Upper lobe of right lung (tissue), 1 donor: ENCODE measurements at places on chromosomes 6 and 20.
A peak's percentile ranks its signal among the peaks of the same experiment; 100 is the strongest.

GRCh38 chr6:161254464-161255253 is 19.2 kb downstream of the AGPAT4 start:
- no peak for DNase-seq

DNA sequence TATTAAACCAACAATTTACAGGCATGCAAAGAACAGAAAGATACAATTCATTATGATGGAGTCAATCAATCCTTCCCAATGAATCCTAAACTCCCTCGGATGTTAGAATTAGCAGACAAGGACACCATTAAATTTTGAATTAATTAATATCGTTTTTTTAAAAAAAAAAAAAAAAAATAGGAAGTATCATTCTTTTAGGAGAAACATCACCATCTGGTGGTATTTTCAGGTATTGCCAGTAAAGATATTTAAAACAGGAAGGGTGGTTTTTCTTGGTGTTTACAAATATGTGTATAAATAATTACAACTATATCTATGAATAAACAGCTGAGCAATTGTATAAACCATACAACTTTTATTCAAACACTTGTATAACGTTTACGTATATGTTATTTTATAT is 564.4 kb downstream of the HAO1 start:
- no peak for DNase-seq

GRCh38 chr6:118396969-118397368 is 151.1 kb upstream of the PLN start:
- no peak for DNase-seq

DNA sequence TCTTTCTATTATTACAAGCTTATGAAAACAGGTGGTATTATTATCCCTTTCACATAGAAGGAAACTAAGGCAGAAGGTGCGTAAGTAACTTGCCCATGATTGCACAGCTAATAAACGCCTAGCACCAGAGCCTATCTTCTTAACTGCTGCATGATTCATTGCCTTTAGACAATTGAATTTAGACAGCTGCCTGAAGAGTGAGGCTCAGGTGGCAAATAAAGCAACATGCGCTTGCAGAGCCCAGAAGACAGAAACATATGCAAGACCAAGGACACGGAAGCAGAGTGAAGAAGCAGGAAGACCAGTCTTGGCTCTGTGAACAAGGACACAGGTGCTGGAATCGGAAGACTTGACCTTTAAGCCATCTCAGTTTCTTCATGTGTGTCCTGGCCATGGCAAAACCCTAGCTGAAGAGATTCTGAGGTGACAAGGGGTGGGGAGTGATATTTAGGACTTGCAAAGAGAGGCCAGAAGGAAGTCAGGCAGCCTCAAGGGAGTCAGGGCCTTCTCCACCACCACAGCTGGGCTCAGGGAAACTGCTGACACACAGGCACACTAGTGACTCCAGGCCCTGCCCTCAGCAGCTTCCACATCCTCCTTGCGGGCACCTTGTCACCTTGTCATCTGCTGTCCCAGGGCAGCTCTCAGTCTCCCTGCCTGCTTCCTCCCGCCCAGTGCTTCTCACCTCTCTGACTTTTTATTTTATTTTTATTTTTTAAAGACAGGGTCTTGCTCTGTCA is 91.7 kb upstream of the SLC22A16 start:
- DNase-seq, result no peak

DNA sequence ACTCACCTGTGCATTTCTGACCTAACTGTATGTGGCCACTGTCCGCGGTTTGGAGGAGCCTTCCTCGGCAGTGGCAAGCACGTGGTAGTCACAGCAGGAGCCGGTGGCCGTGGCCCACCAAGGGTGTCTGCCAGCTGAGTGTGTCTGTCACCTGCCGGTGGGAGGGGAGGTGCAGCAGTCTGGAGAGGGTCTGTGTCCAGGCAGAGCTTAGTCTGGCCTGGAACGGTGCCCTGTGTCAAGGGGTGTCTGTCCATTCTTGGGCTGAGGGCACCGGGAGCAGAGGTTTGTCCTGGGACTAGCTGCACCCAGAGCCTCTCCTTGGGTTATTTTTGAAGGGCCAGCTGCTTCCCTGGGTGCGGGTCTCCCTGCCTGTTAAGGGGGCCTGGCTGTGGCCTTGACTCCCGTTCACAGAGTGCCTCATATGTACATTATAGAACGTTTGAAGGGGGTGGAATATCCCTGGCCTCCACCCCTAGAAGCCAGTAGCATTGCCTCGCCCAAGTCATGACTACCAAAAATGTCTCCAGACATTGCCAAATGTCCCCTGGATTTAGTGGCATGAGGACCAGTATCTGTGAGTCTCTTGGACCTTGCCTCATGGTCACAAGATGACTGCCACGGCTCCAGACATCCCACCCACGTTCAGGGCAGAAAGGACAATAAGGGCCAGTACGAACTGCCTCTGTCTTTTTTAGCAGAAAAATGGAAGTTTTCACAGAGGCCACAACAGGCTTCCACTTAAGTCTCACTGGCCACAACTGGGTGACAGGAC is 5.2 kb downstream of the RBM38 start:
- peak; percentile 63 for DNase-seq

DNA sequence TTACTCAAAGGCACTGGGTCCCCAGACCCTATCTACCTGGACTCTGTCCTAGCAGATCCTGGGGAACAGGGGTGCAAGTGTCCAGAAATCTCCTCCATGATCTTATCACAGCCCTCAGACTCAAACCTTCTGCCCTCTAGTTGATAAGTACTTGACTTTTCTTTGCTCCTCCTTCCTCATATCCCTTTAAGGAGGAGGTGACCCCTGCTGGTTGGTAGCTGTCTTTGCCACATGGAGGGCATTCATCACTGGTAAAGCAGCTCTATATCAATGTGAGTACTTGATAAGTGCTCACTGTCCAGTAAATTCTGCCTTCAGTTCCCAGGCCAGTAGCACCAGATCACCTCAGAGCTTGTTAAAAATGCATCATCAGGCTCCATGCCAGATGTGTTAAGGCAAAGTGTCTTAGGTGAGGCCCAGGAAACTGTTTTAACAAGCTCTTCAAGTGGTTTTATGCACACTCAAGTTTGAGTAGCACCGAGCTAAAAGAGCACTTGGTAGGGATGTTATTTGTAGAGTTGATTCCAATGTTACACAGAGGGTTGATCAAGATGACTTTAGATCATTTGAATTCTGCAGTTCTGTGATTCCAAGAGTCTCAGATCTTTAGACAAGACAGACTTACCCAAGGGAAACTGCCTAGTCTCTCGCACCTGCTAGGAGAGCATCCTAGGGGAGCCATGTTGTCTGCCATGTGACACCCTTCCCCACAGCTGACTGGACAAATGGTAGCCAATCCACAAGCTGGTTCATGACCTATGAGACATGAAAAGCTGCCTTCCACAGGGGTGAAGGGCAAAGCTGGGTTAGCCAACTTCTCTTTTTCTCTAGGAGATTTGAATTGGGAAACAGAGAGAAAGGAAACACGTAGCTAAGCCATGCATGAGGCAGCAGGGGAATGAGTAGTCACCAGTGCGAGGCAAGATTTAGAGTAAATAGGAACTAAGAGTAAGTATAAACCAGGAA is 18.6 kb downstream of the TREML2 start:
- no peak for DNase-seq

DNA sequence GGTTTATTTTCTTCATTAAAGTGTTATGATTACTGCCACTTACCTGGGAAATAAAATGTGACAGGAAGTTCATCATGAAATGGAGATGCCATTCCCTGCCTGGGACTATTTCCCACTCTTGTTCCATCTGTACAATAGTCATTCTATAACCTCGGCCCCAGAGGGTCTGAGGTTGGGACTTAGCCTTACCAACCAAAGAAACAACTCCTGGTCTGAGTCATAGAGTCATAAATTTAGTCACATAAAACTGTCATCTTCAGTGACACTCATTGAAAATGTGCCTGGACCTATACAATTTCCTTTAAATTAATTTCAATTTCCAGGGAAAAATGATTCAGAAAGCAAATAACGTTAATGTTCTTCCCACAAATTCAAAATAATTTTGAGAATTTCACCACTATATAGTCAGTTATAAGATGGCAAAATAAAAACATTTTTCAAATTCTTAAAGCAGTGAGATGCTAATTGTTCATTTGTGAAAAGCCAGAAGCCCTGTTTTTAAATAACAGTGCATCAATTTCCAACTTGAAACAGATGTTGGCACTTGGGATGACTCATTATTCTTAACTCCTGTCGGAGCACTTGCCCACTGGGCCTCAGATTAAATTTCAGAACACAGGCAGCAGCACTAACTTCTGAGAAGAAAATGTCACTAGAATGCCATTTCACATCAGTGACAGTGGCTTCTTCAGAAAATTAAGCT is 201.2 kb upstream of the SMLR1 start:
- DNase-seq, result no peak

- DNase-seq, result no peak
Observed at GRCh38 chr20:44221368-44221954, 10.9 kb upstream of the OSER1 start.

DNA sequence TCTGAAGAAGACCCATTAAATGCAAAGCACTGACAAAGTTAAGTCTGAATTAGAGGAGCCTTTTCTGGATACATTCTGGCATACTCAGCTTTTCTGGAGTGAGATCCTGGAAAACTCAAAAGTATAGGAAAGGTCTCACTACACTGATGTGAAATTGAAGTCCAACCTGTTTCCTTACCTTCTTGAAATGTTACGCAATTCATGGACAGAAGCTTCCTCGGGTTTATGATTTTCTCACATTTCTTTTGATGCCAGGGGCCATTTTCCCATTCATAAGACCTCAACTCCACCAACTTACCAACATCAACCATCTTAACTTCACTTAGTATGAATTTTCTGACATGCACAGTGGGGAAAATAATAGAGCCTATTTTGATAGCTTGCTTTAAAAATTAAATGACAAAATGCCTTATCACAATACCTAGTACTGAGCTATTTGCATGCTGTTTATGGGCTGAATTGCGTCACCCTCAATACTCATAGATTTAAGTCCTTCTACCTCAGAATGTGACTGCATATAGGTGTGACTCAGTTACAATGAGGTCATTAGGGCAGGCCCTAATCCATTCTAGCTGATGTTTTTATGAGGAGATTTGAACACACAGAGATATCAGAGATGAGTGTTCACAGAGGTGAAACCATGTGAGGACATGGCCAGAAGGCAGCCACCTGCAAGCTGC is 73.4 kb upstream of the RAB32 start:
- no peak for DNase-seq

DNA sequence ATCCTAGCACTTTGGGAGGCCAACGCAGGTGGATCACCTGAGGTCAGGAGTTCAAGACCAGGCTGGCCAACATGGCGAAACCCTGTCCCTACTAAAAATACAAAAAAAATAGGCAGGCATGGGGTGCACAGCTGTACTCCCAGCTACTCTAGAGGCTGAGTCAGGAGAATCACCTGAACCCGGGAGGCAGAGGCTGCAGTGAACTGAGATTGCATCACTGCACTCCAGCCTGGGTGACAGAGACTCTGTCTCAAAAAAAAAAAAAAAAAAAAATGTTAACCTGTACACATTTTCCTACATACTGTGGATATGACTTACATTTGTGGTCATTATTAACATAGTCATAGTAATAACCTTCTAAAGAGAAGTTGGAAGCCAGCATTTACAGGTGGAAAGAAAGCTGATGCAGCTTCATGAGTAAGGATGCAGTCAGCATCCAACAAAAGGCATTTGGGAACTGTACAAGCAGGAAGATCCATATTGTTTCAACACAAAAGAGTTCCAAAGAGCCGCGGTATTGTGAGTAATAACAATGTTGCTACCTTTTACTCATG is 186.2 kb downstream of the GPX5 start:
- no peak for DNase-seq

DNA sequence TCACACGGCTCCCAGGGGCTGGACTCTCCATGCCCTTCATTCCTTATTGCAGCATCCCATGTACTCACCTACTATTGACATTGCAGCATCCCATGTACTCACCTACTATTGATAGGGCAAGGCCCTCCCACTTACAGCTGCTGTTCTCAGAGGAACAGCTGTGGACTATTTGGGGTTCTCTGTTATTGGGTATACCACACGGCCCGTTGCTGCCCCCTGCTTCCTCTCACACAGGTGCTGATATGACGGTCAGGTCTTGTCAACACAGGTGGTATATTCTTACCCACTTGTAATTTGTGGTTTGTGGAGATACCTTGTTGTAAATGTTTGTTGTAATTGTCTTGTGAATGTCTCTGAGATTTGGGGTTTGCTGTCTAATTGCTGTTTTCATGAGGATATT is 18.8 kb downstream of the ALDH5A1 start:
- DNase-seq, result no peak

- no peak for DNase-seq
Observed at GRCh38 chr20:60851826-60852704, 400.0 kb upstream of the CDH4 start.

DNA sequence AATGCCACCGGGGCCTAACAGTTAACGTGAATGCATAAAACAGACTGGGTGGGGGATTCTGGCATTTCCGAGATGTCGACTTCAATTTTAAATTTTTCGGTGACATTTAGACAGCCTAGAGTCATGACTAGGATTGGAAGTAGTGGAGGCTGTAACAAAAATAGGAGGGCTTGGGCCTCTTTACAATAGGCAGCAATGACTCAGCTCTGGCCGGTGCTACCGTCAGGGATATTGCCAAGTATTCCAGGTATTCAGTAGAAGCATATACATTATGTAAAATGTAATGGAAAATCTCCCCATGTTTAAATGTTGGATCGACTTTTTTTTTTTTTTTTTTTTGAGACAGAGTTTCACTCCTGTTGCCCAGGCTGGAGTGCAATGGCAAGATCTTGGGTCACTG is 136.2 kb upstream of the STMND1 start:
- DNase-seq, result no peak
